ENCODE measurements at places on chromosomes 5 and 9.
A peak's percentile ranks its signal among the peaks of the same experiment; 100 is the strongest.

DNA sequence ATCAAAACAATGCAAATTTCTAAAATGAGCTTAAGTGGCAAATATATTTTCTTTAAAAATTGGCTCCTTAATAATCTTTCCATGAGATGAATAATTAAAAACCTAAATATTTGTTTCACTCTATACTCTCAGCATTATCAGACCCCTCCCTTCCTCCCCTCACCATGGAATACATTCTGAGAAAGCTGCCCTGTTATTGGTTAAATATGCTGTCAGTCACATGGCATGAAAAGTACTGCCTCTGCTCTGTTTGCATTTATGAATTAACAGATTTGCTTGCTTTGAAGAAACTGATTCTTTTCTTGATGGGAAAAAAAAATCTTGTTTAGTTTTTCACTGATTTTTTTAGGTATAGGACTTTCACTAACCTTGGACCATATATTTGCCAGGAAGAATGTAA is 17.0 kb upstream of the RPS23 start:
- no peak overlapping the region for H3K4me3 ChIP-seq
- H3K4me1 ChIP-seq: peaks cover 5% of the 10 kb centered on the region
- H3K27ac ChIP-seq: no peak overlapping the region
- H3K36me3 ChIP-seq: no peaks in the 10 kb centered on the region
- H3K27me3 ChIP-seq: no peaks in the 10 kb centered on the region

DNA sequence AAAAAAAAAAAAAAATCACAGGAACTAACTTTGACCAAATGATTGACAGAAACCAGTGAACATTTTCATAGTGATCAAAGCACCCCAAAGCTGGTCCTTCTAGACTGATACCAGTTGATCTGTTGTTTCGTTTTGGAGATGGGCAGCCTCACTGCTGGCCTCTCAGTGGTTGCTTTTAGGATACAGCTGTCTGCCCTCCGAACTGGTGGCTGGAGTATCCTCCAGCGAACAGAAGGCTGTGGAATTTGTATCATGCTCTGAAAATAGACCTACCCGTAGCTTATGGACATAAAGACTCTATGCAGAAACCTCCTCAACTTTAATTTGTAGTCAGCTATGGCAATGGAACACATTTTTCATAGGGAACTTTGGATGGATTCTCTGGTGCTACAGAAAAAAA is 49.0 kb downstream of the DCP2 start:
- no peak overlapping the region for H3K4me3 ChIP-seq
- H3K36me3 ChIP-seq: peaks cover 5% of the 10 kb centered on the region
- H3K4me1 ChIP-seq: peaks cover 25% of the 10 kb centered on the region
- DNase-seq: no peak

- no peaks in the 10 kb centered on the region for H3K36me3 ChIP-seq
- no peaks in the 10 kb centered on the region for H3K27me3 ChIP-seq
- DNase-seq: no peak
- H3K4me1 ChIP-seq: no peaks in the 10 kb centered on the region
- H3K4me3 ChIP-seq: no peak overlapping the region
Measured at GRCh38 chr9:137739371-137740309, 120.8 kb downstream of the EHMT1 start.

GRCh38 chr9:98750364-98751060 is 41.8 kb upstream of the GABBR2 start:
- no peaks in the 10 kb centered on the region for H3K36me3 ChIP-seq
- H3K27ac ChIP-seq: no peak overlapping the region
- no peaks in the 10 kb centered on the region for H3K4me1 ChIP-seq

- no peaks in the 10 kb centered on the region for H3K27me3 ChIP-seq
- H3K27ac ChIP-seq: 0 out of 2 replicates have a peak overlapping the region, but pooled peaks have one; percentile 6
- peaks cover 32% of the 10 kb centered on the region for H3K4me1 ChIP-seq
- no peaks in the 10 kb centered on the region for H3K36me3 ChIP-seq
- peak; percentile 58 for DNase-seq
- no peak overlapping the region for H3K4me3 ChIP-seq
Measured at GRCh38 chr9:97705354-97705950, 8.3 kb upstream of the XPA start.

All from PC-3 (cell line).